ENCODE measurements at places on chromosomes 3 and 15.

DNA sequence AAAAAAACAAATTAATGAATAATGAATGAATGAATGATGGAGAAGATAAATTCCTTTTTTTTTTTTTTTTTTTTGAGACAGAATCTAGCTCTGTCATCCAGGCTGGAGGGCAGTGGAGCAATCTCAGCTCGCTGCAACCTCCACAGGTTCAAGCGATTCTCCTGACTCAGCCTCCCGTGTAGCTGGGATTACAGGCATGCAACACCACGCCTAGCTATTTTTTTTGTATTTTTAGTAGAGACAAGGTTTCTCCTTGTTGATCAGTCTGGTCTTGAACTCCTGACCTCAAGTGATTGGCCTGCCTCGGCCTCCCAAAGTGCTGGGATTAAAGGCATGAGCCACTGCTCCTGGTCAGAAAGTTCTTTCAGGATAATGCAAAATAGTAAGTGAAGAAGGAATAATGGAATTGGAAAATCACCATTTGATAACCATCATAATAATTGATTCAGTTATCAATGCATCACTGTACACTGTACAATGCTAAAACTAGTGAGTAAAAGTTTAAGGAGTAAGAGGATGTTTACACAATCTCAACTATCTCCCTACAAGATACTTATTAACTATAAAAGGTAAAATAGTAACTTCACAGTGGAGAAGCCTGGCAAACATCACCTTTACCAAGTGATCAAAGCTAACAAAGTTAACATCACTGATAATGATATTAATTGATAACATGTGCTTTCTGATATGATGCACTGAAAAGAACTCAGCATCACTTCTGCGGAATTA, 12.3 kb upstream of the INO80 start:
- DNase-seq, result no peak

DNA sequence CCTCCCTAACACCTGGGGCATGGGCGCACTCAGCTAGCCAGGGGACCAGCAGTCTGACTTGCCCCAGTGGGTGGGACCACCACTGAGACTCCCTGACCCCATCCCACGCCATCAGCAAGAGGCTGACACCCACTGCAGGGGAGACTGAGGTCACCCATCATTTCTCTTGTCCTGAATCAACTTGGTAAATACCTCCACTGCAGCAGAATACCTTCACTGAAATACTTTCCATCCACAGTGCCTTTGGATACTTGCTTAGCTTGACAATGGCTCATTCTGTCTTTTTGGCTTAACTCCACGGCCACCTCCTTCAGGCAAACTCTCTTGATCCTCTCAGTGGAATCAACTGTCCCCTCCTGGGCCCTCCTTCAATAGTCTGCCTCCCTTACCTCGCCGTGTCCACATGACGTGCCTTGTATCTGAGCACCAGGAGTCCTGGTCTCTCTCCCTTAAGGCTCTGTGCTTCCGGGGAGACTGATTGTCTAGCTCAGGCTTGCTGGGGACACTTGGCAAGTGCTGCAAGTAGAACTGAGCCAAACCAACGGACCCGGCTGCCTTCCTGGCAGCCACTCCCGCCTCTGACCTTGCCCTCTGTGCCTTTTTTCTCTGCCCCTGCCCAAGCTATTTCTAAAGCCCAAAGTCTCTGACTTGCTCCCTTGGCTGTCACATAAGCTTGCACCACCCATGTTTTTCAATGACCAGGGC, 119.1 kb downstream of the ADCY5 start:
- DNase-seq, result no peak

DNA sequence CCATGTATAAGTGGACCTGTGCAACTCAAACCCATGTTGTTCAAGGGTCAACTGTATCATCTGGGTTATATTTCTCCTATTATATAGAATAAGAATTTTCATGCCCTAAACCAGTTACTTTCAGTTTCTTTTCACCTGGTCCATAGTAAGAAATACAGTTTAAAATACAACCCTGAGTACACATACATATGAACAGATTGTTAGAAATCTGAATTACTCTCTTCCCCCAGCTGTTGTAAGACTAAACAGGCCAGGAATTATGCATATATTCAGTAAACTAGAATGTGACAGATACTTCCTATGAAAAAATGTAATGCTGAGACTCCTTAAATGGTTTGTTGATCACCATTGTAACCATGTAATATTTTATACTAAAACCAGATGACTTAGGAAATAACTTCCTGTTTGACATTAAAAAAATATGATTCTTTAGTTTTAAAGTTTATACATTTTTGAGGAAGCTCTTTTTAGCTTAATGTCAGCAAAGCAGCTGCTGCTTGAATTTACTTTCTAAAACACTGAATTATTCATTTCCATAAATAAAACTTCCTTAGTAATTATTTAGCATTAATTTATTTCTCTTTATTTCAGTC, 52.5 kb upstream of the ZCWPW2 start:
- no peak for DNase-seq

DNA sequence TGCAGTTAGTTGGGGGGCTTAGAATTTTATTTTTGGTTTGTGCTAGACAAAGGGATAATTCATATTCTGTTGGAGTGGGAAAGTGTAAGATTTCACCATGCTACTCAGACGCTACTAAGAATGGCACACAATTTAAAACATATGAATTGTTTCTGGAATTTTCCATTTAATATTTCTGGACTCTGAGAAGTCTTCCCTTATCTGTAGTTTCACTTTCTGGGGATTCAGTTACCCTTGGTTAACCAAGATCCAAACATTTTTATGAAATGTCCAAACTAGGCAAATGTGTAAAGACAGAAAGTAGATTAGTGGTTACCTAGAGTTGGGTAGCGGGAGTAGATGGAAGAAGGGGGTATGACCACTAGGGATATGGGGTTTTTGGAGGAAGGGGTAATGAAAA, 53.1 kb downstream of the TCF12 start:
- no peak for DNase-seq

GRCh38 chr15:55897560-55898336, 95.7 kb downstream of the NEDD4 start:
- DNase-seq, result peak; percentile 9

DNA sequence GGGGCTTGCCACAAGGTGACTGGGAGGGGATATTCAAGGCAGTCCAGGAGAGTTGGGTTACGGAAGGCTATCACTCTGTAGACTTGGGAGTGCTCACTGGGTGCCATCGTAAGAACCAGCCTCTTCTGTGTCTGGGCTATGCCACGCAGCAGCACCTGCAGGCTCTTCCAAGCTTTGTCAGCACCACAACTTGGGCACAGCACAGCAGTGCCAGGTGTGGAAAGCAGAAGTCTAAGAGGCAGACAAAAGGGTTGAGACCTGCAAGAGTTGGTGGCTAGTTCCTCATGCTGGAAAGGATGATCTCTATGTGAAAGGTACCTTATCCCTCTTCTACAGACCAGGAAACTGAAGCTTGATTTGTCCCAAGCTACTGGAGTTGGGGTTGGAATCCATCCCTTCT, 15.8 kb downstream of the CX3CR1 start:
- DNase-seq, result no peak

- DNase-seq, result no peak
Observed at GRCh38 chr3:131744765-131745164, 242.0 kb upstream of the MRPL3 start.

DNA sequence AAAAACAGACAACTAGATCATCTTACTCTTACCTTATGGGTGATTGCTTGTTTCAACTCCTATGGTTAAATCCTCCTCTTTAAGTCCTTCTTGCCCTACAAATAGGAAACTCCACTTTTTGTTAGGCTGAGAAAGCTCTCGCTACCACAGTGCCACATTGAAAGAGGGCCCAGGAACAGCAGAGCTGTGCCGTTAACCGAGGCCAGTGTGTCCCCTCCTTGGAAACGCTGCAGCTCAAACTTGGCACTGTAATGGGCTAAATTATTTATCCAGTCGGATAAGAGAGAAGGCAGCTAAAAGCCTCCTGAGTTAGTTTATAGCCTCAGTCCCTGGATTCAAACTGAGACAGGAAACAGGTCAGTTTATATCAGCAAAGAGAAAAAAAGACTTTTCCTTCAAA, 46.1 kb downstream of the KBTBD12 start:
- DNase-seq, result no peak

GRCh38 chr3:126878664-126879063, 104.3 kb upstream of the PLXNA1 start:
- DNase-seq, result no peak

DNA sequence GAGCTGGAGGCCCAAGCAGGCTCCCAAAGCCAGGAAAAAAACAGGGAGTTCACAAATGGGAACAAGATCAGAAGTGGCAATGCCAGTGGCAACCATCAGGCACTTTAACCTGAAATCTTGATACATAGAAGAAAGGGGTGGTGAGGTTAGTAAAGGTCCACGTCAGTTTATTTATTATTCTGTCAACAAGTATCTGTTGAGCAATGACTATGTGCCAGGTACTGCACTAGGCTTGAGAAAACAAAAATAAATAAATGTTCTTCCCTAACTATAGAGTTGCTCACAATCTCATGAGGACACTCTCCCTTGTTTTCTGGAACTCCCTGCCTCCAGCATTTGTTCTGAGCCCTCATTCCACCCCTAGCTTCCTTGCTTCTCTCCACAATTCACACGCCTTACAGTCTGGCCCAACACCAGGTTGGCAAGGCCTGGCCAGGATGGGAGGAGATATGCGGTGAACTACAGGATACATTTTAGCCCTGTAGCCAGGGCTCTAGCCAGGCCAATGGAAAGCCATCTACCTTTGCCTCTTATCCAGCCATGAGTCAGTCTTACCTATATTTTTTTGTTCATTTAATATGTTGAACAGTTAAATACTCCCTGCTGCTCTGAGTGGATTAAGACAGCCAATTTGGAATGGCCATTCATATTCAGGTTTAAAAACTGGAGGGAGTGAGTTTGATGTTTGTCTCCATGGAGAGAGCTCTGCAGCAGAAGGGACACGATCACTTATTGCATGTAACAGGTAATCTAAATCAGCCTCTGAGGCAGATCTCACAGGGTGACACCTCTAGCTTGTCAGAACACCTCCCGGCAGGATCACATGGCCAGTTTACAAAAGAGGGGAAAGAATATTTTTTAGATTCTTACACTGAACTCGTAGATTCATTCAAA, 161.9 kb upstream of the ATP11B start:
- no peak for DNase-seq

DNA sequence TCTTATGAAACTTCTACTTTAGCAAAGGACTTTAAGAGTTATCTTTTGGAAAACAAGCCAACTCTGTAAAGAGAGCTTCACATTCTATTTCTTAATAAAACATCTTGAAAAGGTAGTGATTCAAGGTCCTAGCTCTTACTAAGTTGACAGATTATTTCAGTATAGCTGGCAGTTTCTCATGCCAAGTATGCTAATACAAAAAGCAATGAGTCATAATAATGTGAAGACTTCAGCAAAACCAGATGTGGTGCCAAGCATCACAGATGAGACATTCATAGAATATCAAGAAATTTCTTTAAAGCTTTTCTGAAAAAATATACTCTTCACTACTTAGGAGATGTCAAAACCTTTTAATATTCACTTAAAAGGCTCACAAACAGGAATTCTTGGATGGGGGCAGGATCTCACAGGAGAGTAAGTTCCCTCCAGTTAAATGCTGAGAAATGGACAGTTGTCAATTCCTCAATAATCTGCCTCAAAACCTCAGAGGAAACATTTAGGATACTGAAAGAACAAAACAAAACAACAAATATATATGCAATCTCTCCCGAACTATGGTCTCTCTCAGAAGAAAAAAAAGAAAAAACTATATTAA, 45.6 kb downstream of the DCBLD2 start:
- no peak for DNase-seq

- DNase-seq, result no peak
Observed at GRCh38 chr15:88622605-88622975, 1.4 kb downstream of the AEN start.

- DNase-seq, result no peak
Observed at GRCh38 chr3:106206146-106206545, 337.3 kb upstream of the CBLB start.

DNA sequence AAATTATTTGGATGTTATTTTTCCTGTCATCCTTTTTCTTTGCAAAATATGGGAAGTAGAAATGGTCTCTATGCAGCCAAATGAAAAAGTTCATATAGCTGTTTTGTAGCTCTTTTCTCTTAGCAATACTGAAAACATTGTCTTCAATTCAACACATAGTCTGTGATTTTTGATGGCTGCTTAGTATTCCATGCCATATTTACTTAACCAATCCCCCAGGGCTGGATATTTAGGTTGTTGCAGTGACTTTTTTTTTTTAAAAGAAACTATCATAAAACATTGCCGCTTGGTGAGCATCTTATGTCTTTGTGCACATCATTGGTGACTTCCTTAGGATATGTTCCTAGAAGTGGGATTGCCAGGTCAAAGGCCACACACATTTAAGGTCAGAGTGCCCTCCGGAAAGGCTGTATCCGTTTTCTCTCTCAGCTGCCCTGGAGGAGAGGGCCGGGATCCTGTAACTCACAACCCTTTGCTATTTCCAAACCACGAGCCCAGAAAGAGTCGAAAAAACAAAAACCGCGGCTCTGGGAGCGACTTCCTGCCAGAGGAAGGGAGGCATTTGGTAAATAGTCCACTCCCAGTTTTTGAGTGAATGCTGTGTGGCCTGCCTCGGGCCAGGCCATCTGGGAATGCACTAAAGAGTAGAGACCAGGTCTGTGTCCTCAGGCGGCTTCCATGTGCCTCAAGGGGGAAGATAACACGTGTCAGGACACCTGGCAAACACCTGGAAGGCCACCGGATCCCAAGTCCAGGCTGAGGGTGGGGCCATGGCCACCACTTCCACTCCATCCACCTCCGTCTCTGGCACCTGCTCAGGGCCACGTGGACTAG, 41.9 kb downstream of the SMAD6 start:
- DNase-seq, result no peak

DNA sequence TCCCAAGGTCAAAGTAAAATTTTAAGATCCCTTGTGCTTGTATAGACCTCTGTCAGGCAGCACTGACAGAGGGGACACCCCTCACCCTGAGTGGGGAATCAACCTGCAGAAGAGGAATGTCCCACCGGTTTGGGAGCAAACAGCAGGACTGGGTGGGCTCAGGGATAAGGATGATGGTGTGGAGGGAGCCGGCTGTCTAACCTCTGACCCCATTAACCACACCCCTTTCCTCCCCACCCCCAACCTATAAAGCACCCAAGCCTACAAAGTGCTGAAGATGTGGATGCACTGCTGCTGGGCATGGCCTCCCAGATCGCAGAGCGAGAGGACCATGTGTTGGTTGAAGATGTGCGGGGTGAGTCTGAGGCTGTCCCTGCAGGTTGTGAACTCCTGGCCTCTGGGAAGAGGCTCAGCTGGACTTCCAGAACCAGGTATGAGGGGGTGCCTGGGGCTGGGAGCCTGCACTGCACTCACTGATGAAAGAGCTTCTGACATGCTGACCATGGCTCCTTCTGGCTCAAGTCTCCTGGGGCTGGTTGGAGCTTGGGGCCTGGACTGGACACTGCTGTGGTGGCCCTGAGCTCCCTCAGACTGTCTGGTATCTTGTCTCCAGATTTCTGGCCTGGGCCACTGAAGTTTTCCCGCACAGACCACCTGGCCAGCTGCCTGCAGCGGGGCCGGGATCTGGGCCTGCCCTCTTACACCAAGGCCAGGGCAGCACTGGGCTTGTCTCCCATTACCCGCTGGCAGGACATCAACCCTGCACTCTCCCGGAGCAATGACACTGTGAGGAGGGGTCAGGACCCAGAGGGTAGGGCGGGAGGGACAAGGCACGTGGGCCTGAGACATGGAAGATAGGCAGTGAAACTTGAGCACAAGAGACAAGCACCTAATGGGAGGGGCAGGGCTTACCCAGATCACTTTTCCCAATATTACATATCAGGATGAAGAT, 9.3 kb downstream of the DUOX1 start:
- DNase-seq, result no peak

GRCh38 chr3:9158865-9159630, 90.4 kb downstream of the SRGAP3 start:
- DNase-seq, result no peak
